ENCODE measurements at places on chromosomes 4 and X.

GRCh38 chr4:162059656-162060055 is 104.1 kb downstream of the FSTL5 start:
- DNase-seq: no peak

GRCh38 chrX:42456176-42456700 is 321.7 kb downstream of the PPP1R2C start:
- DNase-seq: no peak

- DNase-seq: no peak
Observed at GRCh38 chrX:15929194-15929593, 74.6 kb upstream of the AP1S2 start.

DNA sequence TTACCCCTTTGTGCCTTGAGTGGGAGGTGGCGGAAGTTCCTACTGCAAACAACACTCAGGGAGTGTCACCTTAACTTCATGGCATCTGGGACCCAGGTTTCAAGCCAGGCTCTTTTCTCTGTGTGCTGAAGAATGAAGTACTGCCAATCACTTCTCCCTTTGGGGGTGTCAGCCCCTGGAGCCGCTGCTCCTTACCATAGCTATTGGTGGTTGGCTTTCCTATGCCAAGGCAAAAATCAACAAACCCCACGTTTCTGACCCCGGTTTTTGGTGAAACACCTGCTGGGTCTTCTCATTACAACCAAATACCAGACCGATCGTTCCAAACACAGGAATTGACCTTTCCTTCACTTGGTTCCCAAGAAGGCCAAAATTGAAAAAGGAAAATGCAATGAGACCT is 19.7 kb upstream of the SLC2A9 start:
- no peak for DNase-seq

DNA sequence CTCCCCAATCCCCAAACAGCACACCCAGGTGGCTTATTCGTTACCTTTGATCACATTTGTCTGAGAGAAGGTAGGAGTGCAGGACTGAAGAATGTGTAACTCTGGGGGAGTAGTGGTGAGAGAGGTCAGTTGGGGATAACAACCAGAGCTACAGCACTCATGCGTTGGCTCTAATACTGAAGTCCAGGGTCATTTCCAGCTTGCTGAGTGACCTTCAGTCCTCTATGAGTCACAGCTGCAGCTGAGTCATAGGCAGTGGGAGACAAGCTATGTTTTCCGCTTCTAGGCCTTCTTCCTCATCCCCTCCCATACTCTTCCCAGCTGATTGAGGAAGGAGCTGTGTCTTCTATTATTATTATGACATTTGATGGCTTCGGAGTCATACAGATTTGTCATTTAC is 31.6 kb upstream of the CT47C1 start:
- no peak for DNase-seq

- no peak for DNase-seq
Observed at GRCh38 chr4:7169134-7169533, 23.2 kb upstream of the SORCS2 start.

DNA sequence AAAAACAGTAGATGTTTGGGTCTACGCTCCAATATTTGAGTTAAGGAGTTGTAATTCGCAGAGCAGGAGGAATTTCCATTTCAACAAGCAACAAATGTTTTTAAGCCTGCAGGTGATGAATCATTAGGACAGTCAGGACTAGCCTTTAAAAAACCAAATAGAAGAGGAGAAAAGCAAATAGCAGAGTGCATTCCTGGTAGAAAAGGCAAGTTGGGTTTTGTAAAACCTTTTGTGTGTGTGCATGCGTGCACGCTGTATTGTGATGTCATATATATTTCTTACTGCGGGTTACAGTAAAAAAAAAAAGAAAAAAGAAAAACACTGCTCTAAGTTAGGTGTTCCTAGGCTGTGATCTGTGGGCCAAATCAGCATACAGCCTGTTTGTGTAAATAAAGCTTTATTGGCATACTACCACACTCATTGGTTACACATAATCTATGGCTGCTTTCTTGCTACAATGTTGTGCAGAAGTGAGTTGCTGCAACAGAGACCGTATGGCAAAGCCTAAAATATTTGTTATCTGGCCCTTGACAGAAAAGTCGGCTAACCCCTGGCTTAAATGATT is 135.6 kb downstream of the MID1 start:
- DNase-seq: no peak

- no peak for DNase-seq
Observed at GRCh38 chr4:77073106-77073809, 2.5 kb downstream of the CCNI start.

GRCh38 chrX:109629310-109629709 is 4.3 kb upstream of the KCNE5 start:
- no peak for DNase-seq

Data from stimulated activated CD8-positive, alpha-beta memory T cell treated with anti-CD3 and anti-CD28 coated beads, Interleukin-15, amount 100 ng/mL, for 24 hours (primary cell).